ENCODE measurements at places on chromosomes 1 and 21. TPM values are rescaled to one million over a fixed set of nuclear protein-coding genes. Genes with fewer than 3 reads are reported as not detected.

DNA sequence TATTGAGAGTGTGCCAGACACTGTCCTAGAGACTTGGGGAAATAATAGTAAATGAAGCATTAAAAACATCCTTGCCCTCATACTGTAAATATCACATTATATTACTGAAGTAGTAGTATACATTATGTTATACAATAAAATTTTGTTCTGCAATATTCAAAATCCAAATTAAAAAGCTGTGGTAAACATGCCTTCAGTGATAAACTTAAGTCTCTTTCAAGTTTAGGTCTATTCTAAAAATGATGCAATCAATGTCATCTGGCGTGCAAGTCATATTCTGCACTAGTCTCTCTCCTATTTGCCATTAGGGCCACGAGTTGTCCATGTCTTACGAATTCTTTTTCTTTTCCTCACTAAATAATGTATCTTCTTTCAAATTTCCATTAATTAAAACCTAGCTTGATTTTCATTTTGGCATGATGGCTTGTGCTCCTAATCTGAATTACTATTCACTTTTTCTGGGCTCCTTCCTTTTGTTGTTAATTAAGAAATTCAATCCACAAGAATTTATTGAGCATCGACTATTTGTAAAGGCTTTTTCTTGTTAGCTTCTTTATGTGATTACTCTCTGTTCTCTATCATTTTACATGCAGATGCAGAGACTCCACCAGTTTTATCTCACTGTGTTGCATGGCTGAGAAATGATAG, 130.7 kb downstream of the COQ8A start:
- DNase-seq = no peak

- DNase-seq = no peak
Observed at GRCh38 chr1:230809256-230809990, 58.9 kb downstream of the C1orf198 start.

Gene FOXD3
- polyA plus RNA-seq = not detected

DNA sequence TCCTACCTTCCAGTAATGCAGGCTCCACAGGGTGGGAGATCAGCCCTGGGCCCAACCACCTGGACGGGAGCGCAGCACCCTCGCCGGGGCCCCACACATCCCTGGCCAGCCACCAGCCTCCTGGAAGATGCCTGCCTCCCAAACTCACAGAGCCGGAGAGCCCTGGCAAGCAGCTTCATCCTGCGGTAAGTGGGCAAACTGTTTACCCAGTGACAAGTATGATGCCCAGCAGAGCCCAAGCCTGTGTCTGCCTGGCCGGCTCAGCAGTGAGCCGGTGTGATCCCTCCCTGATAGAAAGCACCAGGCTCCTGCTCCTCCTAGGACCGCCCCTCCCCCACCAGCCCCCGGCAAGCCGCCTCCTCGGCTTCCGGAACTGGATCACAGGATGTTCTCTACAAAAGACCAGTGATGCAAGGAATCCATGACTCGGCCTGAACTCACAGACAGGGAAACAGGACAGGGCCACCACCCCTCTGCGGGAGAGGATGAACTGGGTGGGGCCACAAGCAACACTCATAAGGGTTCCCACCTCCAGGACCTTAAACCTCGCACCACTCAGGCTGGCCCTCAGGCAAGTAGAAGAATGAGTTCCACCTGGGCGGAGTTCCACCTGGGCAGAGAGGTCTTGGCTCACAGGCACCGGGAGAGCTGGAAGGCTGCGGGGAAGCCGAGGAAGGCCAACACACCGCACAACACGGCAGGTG, 7.9 kb downstream of the ACOT7 start:
- no peak for DNase-seq

DNA sequence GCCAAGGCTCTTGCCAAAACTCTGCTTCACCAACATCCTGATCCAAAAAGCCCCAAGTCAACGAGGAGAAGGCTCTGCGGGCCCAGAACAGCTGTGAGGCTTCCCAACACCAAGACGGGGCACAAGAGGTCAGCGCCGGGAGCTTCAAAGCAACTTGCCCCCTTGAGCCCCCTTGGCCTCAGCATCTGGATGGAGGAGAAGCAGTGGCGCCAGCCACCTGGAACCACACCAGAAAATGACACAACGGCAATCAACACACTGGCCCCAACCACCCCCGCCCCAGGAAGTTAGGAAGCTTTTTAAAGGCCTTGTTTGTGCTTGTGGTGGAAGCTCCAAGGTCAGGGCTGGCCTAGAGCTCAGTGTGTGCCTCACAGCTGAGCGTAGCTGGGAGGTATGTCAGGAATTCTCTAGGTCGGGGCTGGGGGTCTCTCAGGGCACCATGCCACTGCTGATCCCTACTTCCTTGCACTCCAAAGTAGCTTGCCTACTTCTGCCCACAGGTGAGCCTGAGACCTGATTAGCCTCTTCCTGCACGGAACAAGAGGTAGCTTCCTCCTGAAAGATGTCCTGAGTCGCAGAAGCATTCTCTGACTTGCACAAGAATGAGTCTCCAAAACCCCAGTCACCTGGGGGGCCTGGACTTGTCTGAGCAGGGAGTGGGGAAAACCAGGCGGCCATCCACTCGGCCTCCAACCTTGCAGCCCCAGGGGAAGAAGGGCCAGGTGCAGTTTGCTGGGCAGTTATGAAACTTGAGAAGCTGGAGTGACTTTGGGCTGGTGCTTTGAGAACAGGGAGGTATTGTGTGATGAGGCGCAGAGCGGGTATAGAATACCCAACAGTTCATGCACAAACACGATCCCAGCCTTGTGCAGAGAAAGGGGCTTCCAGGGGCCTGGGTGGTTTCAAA, 9.7 kb upstream of the SRP9 start:
- DNase-seq = peak; percentile 99

Gene PDZK1IP1
- polyA plus RNA-seq = 1.2 TPM

DNA sequence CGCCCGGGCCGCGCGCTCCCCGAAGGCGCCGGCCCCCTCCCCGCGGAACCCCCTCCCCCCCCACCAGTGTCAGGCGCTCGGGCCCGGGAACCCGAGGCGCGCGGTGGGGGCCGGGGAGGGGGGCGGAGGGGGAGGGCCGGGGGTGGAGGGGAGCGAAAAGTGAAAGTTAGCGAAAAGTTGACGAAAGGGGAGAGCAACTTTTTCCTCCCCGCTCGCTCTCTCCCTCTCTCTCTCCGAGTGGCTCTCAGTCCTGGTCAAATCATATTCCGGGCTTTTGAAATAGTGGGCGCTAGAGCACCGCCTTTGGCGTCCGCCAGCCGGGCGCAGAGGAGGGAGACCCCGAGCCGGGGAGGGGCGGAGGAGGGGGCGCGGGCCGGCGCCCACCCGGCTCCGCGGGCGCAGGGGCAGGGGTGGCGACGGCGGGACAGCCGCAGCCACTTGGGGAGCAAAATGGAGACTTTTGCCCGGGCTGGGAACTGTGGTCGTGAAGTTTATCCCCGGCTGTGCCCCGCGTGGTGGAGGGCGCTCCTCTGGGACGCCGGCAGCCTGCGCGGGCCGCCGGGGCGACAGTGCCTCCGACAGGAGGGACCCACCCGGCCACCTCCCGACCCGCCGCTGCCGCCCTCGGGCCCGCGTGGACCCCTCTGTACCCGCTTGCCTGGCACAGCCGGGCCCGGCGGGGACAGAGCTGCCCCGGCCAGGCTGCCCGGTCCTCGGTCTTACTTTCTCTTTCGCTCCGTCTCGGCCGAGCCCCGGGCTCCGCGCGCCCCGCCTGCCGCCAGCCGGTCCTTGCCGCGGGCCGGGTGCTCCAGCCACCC, 697 bp downstream of the PRDM16 start:
- DNase-seq = no peak

Data from right lung (tissue), 10 donors.